Pulmonary artery endothelial cell (primary cell): ENCODE measurements at places on chromosomes 1 and 21. TPM values are rescaled to one million over a fixed set of nuclear protein-coding genes. Genes with fewer than 3 reads are reported as not detected.

The OR6K3 gene
- total RNA-seq: not detected in 2 replicates

- no peak for DNase-seq
Observed at GRCh38 chr1:85407746-85408377, 57.1 kb downstream of the DDAH1 start.

- DNase-seq: no peak
Observed at GRCh38 chr1:41320895-41321676, 40.1 kb upstream of the FOXO6 start.

DNA sequence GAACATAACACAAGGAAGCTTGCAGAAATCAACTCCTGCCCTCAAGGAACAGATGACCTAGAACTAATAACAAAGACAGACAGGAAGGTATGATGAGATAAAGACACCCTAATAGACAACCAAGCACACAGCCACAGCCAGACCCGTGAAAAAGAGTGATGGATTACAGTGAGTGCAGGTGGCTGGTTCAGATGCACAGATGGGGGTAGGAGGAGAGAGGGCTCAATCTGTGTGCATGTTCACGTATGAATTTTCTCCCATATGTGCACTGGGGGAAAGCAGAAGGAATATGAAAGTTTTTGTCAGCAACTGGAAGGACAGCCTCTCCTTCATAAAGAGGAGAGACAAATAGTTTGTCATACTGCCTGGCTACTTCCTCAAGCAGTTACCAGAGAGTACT lies 367.1 kb downstream of the PBX1 start:
- DNase-seq: no peak

DNA sequence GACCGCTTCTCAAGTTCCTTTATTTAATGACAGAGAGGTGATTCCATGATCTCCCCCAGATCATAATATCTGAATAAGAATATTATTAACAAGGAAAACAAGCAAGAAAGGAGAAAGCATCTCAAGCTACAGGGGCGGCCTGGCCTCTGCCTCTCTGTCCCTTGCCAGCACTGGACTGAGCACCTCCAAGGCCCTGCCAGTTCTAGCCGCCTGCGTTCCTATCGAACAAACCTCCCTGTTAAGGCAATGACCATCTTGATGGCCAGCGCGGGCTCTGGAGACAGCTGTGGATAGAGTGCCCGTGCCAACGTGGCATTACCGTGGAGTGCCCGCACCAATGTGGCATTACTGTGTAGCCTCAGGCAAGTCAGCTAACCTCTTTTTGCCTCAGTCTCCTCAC lies 84.8 kb downstream of the NPHP4 start:
- no peak for DNase-seq

GRCh38 chr1:30515755-30516484 lies 207.5 kb downstream of the MATN1 start:
- DNase-seq: no peak
